CD4-positive, alpha-beta T cell treated with Interleukin-12 subunit alpha and Interleukin-12 subunit beta, for 1 hour (primary cell): ENCODE measurements at places on chromosomes 13 and 19.
A peak's percentile ranks its signal among the peaks of the same experiment; 100 is the strongest.

- DNase-seq = no peak
Measured at GRCh38 chr13:113820813-113821651, 42.8 kb downstream of the GAS6 start.

DNA sequence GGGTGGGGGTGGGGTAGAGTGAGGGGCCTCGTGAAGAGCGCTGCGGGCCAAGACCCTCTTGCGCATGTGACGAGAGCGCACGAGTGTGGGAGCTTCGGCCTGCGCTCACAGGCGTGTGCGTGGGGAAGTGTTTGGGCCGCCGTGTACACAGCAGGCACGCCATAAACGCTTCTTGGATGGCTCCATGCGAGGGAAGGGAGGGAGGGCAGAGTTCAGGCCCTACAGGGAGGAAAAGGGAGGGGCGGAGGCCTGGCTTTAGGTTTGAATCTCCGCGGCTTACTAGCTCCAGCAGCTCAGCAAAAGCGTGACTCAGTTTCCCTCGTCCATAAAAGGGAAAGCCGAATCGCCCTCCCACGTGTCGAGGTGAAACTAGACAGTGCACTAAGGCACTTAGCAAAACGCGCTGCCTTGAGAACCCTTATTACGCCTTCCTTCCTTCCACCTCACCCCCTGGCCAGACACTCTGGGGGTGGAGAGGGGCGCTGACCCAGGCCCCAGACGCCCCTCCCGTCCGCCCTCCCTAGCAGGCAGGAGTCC, 12.5 kb downstream of the GADD45B start:
- DNase-seq = no peak

DNA sequence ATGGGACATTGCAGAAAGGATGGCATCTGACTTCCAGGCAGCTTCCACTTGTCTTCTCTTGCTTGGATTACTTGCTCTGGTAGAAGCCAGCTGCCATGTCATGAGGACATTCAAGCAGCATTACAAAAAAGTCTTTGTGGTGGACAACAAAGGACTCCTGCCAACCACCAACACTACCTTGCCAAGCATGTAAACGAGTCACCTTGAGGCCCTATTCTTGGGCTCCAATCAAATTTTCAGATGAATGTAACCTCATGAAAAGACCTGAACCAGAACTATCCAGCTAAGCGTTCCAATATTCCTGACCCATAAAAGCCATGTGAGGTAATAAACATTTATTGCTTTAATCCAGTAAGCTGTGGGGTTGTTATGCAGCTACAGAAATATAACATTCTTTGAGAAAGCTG, 12.5 kb downstream of the PROSER1 start:
- no peak for DNase-seq

- DNase-seq = no peak
Measured at GRCh38 chr13:29905845-29906244, 55.4 kb upstream of the UBL3 start.

DNA sequence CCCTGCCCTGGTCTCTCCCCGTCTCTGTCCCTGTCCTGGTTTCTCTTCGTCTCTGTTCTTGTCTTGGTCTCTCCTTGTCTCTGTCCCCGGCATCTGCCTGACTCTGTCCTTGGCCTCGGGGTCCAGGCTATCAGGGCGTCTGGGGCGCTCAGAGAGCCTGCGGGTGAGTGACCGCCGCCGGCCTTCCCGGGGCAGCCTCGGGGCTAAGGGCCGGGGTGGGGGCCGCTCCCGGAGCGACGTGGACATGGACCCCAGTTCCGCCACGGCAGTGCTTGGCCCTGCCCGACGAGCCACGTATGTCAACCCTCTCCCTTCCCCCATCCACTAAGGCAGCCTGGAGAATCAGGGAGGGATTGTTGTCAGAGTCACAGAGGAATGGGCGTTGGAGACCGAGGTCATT, 14.8 kb downstream of the ARHGEF1 start:
- DNase-seq = no peak

DNA sequence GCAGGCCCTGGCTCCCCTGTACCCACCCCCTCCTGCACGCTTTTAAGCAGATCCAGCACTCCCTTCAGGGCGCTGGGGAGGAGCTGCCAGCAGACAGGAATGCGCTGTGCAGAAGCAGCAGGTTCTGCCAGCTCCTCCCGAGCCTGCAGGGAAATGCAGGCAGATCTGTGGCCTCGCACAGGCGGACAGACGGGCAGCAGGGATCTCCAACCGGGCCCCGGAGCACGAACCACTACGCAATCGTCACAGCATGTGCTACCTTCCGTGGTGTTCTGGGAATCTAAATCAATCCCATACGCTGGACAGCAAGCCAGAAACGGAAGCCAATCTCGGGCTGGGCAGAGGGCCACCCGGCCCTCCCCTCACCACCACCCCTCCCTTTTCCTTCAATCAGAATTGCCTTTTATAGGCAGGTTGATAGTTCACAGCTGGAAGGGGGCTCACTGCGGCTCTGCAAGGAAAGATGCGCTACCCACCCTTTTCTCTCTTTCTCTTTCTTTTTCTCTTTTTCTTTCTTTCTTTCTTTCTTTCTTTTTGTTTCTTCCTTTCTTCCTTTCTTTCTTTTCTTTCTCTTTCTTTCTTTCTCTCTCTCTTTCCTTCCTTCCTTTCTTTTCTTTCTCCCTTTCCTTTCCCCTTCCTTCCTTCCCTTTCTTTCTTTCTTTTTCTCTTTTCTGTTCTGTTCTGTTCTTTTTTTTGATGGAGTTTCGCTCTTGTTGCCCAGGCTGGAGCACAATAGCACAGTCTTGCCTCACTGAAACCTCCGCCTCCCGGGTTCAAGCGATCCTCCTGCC, 99.9 kb downstream of the GNG7 start:
- no peak for DNase-seq

- DNase-seq = no peak
Measured at GRCh38 chr13:64332048-64332447, 2898.1 kb downstream of the PCDH9 start.

DNA sequence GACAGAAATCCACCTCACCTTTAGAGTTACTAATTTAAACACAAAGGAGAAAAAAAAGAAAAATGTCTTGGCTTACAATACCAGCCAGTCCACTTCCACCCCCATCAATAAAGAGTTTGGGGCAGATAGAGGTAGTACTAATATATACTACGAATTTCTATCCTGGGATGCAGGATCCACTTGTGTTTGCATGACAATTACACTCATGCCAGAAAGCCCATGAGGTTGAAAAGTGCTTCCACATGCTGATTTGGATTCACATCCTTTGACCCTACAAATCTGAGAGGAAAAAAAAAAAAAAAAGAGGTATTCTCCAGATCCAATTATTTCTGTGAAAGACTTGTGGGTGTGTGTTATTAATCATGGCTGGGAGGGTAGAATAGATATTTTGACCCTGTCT, 335.2 kb downstream of the SLITRK1 start:
- DNase-seq = no peak

GRCh38 chr19:17931532-17932191, 1.2 kb upstream of the CCDC124 start:
- DNase-seq = no peak

- no peak for DNase-seq
Measured at GRCh38 chr13:46396341-46396740, 9.3 kb upstream of the RUBCNL start.

DNA sequence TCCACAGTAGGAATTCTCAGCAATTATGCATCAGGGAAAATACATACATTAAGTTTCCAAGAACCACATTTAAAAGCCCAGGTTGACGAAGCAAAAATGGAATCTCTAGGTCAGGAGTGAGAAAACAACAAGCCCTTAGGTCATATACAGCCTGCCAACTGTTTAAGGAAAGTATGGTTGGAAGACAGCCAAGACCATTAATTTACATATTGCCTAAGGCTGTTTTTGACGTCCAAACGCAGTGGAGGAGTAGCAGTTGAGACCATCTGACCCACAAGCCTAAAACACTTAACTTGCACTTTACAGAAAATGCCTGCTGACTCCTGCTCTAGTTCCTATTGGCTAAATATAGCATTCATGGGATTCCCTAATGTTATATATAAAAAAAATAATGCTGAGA, 299.0 kb downstream of the ITGBL1 start:
- DNase-seq = no peak

DNA sequence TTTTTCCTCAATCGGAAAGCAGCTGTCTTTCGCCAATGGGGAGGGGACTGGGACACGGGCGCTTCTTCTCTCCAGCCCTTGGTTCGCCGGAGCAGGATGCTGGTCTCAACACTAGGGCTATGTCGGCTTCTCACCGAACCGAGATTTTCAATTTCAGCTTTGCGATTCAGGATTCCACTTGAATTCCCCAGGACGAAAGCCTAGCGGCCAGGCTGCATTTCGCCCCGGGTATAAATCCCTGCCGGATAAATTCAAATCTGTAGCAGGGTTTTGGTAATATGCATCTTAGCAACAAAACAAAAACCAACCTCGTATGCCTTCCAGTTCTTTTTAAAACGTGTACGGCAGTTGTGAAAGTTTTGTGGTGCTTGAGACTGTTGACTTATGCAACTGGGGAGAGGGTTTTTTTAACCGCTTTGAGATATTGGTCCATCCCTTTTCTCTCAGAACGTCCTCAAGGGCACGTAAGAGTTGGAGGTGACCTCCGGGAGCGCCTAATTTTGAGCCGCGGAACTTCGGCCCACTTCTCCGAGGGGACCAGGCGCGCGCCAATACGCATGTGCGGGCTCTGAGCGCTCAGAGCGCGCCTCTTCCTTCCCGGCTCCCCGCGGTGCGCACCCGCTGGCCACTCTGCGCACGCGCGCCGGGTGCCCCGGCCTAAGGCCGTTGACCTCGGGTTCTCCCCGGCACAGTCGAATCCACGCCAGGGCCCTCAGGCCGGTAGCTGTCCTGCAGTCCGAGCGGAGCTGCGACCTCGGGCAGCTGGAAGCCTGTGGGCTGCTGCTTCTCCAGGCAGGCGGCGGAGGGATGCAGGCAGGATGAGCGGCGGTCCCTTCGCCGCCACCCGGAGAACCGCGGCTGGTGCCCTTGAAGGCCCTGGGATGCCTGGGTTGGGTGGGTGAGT, 7.6 kb downstream of the POU4F1 start:
- no peak for DNase-seq

DNA sequence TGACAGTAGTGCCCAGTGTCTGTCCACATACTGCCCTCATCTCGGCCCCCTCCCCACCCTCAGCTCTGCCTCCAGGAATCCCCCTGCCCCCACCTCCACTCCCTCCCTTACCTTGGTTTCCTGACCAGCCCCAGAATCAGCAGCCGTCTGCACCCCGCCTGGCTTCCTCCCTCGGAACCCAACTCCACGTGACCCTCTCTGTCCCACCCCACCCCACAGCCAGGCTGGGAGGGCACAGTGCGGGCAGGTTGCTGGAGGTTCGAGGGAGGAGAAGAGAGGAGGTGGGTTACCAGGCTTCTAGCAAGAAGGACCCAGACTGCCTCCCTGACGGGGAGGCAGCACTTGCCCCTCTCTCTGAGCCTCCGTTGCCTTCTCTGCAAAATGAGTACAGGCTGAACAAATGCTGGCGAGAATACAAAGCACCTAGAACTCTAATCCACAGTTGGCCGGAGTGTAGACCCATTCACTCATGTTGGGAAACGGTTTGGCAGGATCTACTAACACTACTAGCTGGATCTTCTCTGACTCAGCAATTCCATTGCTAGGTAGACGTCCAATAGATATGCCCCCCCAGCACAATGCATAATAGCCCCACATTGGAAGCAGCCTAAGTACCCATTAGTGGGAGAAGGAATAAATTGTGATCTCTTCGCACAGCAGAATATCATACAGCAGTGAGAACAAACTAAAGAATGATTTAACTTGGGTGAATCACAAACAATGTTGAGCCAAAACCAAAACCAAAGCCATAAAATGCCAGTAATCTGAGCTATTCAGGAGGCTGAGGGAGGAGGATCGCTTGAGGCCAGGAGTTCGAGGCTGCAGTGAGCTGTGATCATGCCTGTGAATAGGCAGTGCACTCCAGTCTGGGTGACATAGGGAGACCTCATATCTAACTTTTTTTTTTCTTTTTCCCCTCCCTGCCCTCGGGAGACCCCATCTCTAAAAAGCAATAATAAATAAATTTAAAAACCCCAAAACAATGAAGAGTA, at the start of gene RASAL3:
Gene RASAL3 (minus strand): TSS at position 151 of the 992 bp plus-strand sequence. CDS start 186 bp downstream, outside the sequence.
- peak; percentile 77 for DNase-seq

DNA sequence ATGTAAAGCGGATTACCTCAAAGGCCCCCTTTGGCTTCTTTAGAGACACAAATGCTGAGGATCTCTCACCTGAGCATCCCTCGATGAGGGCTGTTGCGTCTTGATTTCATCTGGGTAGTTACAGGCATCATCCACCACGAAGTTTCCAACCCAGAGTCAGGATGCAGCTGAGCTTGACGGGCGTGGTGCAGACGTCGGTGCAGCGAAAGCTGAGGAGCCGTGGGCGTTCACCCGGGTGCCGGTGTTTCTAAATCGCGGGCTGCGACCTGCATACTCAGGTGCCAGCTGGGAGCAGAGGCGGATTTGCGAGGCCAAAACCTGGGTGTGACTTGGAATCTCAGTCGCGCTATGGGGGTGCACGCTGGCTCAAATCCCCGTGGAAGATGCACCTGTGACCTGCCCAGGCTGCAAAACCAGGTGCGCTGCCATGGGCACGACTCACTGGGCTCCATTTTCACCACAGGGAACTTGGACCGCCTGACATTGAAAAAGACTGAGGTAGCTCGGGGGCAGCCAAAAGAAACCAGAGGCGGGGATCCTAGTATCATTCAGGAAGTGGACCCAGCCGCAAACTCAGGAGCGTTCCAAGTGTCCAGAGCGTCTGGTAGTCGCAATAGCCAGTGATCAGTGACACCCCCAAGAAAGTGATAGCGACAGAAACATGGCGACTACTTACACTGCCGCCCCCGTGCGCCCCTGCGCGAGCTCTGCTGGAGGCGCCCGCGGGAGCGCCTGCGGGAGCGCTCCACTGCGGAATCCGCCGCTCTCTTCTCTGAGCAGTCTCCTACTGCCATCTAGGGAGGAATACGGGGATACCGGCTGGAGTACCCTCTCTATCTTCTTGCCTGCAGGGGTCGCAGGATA, 36.4 kb upstream of the IGFL4 start:
- peak; percentile 8 for DNase-seq

DNA sequence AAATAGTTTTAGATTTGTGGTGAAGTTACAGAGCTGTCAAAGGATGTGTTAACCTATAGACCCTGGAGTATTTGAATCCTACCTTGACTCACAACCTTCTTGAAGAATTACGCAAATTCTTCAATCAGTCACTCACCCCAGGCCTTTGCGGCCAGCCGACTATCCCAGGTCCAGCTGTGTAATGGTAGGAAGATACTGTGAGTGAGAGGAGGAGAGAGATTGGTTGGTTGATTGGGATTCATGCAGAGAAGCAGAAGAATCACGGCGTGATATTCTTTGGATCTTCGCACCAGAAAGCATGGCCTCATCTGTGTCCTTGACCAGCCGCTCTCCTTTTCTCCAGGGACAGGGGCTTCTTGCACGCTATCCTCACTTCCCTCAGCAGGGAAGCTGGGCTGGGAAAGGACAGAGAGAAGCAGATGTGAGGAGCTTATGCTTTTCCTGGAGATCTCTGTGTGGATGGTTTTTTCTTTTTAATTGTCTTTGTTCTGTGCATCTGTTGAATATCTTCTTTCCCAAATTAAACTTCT, 249.1 kb downstream of the GGACT start:
- DNase-seq = no peak

GRCh38 chr19:46951171-46951986, 68.3 kb upstream of the NPAS1 start:
- DNase-seq = no peak

- DNase-seq = no peak
Measured at GRCh38 chr19:29861574-29861973, 49.8 kb downstream of the CCNE1 start.

- DNase-seq = no peak
Measured at GRCh38 chr13:34570698-34571353, 371.2 kb upstream of the NBEA start.
